ENCODE measurements at places on chromosomes 11 and 22.

DNA sequence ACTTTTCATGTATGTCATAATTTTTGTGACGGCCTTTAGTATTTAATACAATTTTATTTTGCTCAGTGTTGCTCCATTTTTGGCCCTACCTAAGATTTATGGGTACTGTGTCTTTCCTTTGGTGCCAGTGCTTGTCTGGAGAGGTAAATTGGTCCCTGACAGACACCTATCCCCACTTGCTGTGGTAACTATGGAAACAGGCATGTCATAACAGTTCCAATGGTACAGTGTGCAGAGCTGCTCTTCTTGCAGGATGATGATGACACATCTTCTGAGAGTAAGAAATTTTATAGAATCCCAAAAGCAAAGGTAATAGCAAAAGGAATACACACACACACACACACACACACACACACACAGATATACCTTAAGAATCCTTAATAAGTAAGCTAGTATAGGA lies 118.5 kb downstream of the ELP4 start:
- DNase-seq = no peak

DNA sequence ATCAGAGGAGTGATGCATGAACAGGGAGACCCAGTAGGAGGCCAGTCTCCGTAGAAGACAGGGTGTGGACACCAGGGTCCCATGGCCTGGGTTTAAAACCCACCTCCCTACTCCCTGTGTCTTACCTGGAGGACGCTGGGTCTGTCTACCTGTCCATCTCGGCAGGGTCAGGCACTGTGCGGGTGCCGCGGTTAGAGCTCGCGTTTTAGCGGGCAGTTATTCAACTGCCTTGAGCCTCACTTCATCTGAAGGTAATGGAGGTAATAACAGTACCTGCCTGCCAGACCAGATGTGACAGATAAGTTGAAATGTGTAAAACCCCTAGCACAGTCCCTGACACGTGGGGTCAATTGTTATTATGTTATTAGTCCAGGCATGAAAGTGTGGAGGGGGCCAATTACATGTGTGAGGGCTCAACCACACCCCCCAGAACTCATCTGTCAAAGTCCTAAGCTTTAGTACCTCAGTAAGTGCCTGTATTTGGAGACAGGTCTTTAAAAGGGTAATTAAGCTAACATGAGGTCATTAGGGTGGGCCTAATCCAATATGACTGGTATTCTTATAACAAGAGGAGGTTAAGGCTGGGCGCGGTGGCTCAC lies 8.1 kb upstream of the UPK3A start:
- DNase-seq = no peak

DNA sequence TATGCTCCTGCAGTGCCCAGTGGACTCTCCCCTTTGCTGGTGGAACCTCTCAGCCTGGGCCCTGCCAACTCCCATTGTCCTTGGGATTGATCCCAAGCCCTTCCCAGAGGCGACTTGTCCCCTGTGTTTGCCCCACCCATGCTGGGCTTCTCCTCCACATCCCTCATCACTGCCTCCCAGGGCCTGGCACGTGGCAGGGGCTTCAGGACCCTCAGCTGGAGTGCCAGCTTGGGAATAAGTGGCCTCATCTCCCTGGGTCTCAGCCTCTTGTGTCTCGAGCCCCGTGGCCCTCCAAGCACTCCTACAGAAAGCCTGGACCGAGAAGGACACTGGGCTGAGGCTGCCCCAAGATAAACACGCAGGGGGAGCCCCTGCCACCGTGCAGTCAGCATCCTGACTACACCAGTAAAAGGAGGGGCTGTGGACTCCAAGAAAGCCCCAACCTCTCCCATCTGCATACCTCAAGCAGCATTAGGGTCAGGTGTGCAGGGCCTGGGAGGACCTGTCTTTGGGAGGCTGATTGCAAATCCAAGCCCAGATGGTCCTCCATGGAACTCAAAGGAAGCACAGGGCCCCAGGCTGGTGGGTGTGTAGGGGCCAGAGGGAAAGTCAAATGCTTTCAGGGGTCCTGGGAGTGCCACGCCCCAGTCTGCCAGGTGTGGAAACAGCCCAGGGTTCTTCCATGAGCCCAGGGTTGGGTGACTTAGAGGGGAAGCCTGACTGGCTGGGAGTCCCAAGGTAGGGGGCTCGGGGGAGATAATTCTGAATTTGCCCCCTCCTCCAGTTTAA lies 9.5 kb upstream of the GNAZ start:
- DNase-seq = peak; percentile 4

- DNase-seq = no peak
These were observed 761.2 kb downstream of the DLG2 start for GRCh38 chr11:84865791-84866535.

GRCh38 chr11:73538381-73538872 lies 59.5 kb downstream of the FAM168A start:
- no peak for DNase-seq

DNA sequence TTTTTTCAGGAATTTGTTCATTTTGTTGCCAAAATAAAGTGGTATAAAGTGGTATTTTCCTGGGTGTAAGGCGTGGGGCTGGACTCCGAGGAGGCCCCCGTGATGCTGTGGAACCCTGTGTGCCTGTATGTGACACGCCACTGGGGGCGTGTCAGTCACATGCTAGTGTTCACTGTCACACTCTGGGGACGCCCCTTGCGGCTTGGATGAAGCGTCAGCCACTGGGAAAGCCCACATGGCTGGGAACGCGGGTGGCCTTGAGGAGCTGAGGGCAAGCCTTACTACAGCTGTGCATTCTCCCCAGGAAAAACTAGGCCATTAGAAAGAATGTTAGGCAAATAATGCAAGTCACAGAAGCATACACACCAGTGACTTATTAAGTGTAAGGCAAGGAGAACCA lies 77.0 kb upstream of the SLC25A18 start:
- DNase-seq = no peak

GRCh38 chr22:27991586-27992293 lies 72.7 kb upstream of the PITPNB start:
- DNase-seq = no peak

- DNase-seq = no peak
These were observed 11.5 kb upstream of the IFT27 start for GRCh38 chr22:36787204-36787988.

DNA sequence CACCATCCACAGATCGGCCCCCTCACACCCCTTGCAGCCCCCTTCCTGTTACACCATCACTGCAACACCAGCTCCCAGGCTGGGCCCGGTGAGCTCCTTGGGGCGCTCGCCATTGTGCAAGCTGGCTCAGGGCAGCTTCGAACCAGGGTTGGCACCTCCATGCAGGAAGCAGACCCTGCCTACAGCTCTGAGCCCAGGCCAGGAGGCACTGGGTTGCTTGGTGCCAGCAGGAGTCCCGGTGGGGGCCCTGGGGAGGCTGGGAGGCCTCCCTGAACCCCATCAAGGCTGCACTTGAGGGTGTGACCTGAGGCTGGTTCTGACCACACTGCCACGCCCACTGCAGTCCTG lies 417.1 kb downstream of the CTTN start:
- no peak for DNase-seq

- peak; percentile 67 for DNase-seq
These were observed 60.9 kb upstream of the EED start for GRCh38 chr11:86183694-86184093.

DNA sequence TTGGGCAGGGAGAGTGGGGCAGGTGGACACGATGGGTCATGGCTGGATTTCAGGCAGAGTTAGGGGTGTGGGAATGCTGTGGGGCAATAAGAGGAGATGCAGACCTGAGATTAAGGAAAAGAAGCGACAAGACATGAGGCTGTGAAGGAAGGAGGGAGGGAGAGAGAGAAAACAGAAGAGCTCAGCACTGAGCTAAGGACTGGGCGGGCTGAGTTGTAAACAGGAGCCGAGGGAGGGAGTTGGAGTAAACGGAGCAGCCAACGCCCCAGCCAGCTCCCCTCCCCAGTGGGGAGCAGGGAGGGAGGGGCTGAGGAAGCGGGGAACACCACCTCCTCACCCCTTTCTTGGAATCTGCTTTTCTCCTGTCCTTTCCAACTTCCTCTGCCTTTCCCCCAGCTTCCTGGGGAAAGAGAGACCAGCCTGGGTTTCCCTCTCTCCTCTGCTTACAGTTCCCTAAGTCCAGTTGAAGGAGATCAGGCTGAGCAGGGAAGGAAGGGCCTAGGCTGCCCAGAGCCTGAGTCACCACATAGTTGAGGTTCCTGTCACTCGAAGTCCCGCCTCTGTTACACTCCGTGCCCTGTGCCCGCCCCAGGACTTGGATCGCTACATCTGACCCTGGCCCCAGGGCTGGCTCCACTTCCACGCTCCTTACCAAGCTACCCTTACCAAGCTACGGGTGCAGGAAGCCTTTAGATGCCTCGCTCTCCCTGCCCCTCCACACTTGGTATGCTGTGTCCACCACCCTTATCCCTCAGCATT lies 6.7 kb upstream of the AHNAK start:
- DNase-seq = peak; percentile 53

DNA sequence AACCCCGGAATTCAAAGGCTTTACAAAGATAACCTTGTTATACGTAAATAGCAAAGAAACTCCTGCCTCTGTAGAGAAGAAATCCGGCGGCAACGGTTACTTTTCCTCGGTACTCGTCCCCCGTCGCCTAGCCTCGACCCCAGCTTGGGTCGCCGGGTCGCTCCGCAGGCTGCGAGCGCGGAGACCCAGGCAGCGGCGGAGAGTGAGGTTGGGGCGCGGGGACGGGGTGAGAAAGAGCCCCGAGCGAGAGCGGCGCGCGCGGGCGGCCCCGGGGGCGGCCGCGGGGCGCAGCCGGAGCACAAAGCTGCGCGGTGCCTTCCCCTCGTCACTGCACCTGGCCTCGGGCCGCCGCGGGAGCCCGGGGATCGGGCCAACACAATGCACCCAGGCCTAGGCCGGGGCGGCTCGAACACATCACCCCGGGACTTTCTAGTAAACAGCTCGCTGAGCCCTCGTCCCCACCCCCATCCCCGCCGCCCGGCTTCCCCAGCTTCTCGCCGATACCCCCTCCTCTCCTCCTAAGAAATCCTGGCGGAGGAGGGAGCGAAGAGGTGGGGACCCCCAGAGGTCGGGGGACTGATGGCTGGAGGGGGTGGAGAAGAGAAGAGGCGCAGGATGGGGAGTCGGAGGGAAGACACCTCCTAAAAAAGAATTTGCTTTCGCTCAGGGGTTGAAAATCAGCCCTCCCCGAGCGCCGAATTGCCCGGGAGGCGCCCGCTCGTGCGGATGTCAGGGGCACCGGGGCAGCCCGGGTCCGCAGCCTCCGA lies 845 bp downstream of the MPPED2 start:
- DNase-seq = peak; percentile 26

GRCh38 chr11:45688472-45689033 lies 23.1 kb upstream of the CHST1 start:
- DNase-seq = no peak

- no peak for DNase-seq
These were observed 8.0 kb upstream of the OR52J3 start for GRCh38 chr11:5038341-5038740.

- peak; percentile 26 for DNase-seq
These were observed 214.3 kb downstream of the NXPE2 start for GRCh38 chr11:114892381-114893197.

GRCh38 chr11:31711137-31711536 lies 100.0 kb downstream of the PAX6 start:
- DNase-seq = no peak

GRCh38 chr11:121226415-121227263 lies 65.9 kb upstream of the SC5D start:
- DNase-seq = no peak

GRCh38 chr11:121249039-121249663 lies 43.4 kb upstream of the SC5D start:
- no peak for DNase-seq

DNA sequence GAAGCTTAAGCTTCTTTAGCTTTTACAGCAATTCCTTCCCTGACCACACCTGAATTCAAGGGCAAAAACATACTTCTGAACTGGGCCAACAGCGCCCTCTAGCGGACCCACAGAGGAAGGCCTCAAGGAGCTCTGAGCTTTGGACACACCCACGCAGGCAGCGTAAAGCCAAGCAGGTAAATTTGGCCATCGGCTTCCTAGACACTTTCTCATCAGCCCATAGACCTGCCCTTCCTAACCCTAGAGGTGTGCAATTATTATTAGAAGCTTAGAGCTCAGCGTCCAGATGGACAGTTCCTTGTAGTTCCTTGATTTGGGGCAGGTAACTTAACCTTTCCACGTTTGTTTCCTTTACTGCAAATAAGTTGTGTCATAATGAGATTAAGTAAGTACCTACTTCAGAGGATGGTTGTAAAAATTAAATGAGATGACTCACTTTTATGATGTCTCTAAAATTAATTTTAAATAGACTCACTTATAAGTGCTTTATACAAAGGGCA lies 25.7 kb upstream of the HMGXB4 start:
- DNase-seq = peak; percentile 81

DNA sequence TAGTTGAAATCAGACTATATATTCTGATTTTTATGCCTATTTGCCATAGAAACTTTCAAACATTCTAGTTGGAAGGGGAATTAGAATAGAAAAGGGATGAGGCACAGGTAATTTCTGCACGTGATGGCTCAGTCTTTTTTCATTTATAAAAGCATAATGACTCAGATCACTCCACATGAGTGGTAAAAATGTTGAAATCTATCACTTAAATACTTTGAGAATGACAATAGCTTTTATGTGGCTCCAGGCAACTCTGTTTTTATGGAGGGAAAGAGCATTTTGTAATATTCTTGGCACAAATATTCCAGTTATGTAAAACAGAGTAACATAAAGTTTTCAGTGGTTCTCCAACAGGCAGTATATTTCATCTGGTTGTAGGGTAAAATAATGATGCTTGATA lies 5.9 kb upstream of the MMP3 start:
- DNase-seq = no peak

- no peak for DNase-seq
These were observed 43.3 kb downstream of the SNX19 start for GRCh38 chr11:130872981-130873380.

All from activated T-cell treated with anti-CD3 and anti-CD28 coated beads, Interleukin-2, amount 50 U/mL, for 48 hours (primary cell).